ENCODE measurements at places on chromosomes 6 and 20.

- DNase-seq = no peak
Observed at GRCh38 chr20:36463212-36464061, 77.9 kb upstream of the MYL9 start.

DNA sequence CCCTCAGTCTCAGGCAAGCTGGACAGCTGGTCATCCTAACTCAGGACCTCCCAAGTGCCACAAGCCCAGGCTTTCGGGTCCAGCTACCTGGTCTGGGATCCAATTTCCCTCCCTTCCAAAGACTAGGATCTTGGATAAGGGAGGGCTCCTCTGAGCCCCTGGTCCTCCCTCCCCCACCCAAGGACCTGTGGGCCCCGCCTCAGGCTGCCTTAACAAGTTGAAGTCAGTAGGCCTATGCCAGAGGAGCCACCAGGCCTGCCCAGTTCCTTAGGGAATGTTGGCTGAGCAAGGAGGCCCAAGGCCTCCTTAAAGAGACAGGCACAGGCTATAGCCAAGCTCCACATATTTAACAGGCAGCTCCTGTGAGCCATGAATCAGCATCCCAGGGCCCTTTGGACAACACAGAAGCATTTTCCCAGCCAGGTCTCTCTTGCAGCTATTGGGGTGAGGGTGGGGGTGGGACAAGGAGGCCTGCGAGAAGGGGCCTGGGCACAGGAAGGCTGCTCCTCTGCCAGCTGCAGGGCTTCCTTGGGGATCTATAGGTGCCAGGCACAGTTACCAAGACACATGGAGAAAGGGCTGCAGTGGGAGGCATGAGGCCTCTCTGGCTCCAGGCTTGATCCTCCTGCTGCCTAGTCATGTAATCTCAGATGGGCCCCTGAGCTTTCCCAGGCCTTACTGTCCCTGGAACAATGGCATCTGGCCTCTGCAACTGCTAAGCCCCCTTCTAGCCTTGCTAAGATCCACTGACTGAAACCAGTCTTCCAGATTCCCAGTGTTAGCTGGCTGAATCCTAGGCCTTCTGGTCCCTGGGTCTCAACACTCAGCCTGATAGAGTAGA is 27.4 kb upstream of the NOL4L start:
- DNase-seq = no peak

- DNase-seq = no peak
Observed at GRCh38 chr6:147341486-147341885, 137.3 kb downstream of the STXBP5 start.

- DNase-seq = peak; percentile 56
Observed at GRCh38 chr6:111625461-111626391, 20.0 kb upstream of the TRAF3IP2 start.

DNA sequence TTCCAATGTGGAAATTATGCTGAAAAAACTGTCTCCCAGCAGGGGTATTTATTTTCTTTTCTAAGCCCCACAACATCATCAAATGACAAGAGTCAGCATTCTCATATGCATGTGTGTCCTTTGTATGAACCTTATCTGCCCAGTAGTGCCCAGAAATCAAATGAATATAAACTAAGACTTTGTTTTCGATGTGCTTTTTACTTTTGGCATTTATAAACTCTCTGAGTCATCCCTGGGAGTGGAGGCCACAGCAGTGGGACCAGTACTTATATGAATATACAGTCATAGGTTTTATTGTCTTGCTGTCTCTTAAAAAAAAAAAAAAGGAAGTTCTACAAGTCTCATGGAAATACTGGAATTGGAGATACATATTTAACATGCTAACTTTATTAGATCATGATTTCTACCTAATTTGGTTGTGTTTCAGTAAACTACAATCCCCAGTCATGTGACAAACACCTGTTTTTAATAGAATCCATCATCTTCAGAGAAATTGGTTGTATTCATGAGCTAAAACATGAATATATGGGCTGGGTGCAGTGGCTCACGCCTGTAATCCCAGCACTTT is 99.2 kb upstream of the TMEM181 start:
- DNase-seq = no peak

DNA sequence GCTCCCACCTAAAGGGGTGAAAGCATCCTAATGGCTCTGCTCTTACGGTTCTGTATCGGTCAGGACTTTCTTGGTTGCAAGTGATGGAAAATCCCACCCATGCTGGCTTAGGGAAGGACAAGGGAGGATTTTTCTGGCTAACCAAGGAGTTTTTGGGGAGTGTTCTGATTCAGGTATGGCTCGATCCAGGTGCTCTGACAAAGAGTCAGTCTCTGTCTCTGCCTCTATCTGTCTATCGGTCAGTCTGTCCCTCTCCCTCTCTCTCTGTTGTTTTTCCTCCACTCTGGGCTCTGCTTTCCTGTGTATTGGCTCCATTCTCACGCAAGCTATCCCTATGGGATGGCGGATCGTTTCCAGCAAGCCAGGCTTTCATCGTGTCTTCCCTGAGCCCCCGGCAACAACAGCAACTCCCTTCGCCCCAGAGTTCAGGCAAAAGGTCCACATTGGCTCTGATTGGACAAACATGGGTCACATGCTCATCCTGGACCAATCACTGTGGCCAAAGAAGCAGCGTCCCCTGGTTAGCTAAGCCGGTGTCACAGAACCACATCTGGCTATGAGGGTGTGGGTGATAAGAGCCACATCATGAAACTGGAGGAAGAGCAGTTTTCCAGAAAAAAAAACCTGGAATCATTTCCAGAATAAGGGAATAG is 160.3 kb downstream of the BMP7 start:
- no peak for DNase-seq

DNA sequence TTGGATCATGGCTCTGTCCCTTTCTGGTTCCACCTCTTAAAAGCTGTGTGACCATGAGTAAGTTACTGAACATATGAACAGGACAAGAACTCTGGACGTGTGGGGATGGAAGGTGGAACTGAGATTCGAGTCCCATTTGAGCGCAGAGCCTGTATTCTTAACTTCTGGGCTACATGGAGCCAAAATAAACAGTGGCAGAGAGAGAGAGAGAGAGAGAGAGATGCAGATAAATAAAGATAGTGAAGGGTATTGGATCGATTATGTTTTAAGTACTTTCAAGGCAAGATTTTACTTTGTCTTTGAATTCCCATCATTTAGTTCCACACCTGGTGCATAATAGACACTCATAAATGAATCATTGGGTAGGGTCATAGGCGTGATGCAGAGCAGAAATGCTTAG is 39.7 kb downstream of the SLC35D3 start:
- no peak for DNase-seq

- DNase-seq = no peak
Observed at GRCh38 chr20:33875055-33875454, 63.9 kb downstream of the CHMP4B start.

DNA sequence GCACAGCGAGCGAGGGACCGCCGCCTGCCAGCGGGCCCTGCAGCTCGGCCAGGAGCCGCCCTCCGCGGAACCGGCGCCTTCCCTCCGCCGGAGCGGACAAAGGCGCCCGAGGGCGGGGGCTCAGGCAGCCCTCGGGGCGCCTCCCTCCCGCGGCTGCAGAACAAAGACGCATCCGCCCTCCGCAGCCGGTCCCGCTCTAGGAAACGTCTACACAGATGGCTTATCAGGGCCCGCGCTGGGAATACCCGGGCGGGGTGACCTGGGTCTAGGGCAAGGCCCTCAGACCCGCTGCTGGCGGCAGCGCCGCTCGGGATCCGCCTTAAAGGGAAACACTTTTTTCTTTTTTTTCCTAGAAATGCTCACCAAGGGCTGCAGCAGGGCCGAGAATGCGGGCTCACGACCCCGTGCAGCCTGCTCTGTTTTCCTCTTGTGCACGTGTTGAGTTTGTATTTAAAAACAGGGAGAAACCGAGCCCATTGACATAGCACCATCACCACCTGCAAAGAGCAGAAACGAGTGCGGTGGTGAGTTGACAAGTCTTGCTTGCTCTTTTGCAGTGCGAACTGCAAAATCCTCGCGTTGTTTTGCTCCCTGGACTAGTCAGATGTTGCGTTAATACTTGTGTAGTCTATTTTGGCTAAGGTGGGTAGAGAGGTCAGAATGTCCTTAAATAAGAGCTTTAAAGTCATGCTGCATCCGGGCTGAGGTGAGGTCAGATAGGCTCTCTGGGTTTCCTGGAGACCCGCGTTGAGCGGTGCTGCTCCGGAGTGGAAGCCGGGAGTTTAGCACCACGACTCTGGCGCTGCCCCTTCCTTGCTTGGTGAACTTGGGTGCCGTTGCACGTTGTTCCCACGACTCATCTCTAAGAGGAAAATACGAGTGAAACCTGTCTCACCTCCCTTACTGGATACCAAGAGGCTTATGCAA is 1.1 kb upstream of the RPS6KA2 start:
- peak; percentile 87 for DNase-seq

DNA sequence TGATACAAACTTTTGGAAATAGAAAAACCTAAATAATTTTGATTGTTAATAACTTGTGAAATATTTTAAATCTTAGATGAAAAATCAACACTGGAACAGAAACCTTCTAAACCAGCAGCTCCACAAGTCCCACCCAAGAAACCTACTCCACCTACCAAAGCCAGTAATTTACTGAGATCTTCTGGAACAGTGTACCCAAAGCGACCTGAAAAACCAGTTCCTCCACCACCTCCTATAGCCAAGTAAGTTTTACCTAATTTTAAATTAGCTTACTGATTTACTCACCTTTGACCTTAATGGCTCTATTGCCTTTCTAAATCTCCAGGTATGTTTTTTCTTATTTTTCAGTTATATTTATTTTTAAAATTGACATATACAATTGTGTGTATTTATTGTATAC is 102.6 kb upstream of the ADGRF4 start:
- DNase-seq = no peak

GRCh38 chr20:53652090-53652858 is 58.6 kb upstream of the ZNF217 start:
- DNase-seq = no peak

DNA sequence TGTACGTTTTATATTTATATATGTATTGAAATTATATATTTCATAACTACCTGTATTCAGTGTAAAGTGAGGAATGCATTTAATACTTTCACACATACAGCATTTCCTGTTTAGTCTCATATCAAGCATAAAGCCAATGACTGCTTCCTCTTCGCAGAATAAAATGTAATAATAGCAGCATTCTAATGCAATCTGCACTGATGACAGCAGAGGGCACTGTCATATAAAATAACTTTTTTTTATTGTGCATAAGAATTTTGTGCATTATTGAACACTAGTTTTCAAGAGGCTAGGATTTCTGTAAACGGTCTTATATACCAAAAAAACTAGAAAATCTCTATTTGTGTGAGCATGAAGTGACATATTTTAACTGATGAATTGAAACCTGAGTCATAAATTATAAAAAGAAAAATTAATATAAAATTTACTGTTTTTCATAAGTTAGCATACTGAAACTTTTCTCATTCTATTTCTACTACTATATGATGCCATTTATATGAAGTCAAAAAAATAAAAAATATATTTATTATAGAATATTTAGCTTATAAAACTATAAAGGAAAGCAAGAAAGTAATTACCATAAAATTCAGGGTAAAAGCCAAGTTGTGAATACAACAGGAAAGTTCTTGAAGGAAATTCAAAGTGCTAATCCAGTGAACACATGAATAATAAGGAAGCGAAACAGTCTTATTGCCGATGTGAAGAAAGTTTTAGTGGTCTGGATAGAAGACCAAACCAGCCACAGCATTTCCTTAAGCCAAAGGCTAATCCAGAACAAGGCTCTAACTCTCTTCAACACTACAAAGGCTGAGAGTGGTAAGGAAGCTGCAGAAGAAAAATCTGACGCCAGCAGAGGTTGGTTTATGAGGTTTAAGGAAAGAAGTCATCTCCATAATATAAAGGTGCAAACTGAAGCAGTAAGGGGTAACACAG is 36.3 kb downstream of the RNF146 start:
- no peak for DNase-seq

- DNase-seq = no peak
Observed at GRCh38 chr6:148358196-148358785, 15.7 kb downstream of the SASH1 start.

DNA sequence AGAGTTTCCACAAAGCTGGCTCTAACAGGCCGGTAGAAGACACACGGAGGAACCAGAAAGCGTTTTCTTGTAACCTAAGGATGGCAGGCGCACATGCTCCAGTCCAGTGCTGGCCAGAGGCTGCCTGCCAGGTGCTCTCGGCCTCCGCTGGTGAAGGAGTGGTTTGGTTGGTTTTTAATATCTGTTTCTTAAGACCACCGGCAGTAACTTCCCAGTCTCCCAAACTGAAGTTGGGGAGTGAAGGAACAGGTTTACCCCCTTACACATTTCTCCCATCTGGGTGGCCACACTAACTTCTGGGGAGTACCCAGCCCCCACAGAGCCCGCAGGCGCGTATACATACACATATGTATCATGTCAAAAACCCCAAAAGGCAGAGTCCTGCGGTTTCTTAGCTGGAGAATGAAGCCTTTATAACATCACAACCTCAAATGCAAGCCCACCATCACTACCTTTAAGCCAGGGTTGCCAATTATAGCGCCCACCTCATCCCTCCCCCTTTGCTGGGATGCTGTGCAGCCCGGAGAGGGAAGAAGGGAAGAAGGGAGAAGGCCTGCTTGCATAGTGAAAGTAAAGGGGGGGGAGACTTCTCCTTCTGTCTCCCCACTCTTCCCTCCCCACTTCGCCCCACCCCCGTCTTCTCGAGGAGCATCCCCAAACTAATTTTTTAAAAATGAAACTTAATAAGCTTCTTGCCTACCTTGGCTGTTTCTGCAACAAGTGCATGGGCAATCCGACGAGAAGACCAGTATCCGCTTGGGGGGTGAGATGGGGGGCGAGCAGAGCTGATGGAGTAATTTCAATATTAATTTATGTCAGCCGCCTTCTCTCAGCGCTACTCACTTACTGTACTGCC is 1.0 kb downstream of the TRERF1 start:
- DNase-seq = no peak

DNA sequence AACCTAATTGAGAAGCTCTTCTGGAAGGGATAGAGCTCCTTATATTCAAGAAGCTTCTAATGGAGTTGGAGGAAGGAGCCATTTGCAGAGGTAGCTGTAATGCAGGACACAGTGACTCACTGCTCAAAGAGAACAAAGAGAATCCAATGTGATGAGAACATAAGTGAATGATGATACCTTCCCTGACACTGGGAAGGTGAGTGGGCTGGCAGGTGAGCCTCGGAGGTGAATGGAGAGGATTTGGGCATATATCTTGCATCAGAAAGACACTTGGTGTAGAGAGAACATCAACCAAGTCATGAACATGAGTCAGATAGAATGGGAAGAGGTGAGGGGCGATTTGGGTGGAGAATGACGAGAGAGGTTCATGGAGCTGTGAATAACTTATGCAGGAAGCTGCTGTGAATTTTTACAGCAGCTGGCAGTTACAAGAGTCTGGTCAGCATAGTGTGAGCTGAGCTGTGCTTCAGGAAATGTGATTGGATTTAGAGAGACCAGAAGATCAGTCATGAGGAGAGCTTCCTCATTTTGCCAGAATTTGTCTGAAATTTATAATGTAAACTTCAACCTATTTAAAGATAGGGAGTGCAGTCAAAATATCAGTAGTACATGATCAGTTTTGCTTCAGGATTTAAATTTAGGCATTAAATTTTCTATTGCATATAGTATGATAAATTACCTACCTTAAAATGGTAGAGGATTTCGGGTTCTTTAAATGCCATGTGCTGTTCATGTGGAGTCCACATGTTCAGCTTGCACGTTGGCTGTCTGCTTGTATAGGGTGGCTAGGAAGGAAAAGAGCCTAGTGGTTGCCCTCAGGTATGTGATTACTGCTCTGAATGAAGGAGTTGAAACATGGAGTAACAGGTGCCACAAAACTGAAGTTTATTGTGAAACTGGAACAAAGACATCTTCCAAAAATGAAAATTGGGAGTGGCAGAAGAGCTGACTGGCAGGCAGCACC is 59.2 kb upstream of the KIF25 start:
- DNase-seq = no peak

GRCh38 chr20:57996465-57996864 is 232.0 kb downstream of the ANKRD60 start:
- no peak for DNase-seq

- no peak for DNase-seq
Observed at GRCh38 chr20:40275738-40276137, 413.3 kb downstream of the MAFB start.

Measured in heart right ventricle (tissue), 16 donors.